ENCODE measurements at places on chromosomes 3 and 15.
A peak's percentile ranks its signal among the peaks of the same experiment; 100 is the strongest.

GRCh38 chr3:14691239-14691638 lies 16.3 kb downstream of the C3orf20 start:
- no peak for DNase-seq

DNA sequence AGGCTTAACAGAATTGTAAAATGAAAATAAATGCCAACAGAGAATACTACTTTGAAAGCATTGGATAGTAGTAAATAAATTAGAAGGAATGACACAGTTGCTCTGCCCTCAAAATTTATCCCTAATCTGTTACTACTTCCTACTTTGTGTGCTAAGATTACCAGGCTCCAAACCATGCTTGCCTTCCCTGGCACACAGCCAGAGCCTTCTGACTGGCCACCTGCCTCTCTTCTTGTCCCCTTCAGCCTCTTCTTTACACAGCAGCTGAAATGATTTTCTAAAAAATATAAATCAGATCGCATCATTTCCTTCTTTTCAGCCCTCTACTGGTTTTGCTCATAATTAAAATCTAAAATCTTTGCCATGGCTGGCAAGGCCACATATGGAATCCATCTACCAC lies 334.1 kb downstream of the FHIT start:
- no peak for DNase-seq

DNA sequence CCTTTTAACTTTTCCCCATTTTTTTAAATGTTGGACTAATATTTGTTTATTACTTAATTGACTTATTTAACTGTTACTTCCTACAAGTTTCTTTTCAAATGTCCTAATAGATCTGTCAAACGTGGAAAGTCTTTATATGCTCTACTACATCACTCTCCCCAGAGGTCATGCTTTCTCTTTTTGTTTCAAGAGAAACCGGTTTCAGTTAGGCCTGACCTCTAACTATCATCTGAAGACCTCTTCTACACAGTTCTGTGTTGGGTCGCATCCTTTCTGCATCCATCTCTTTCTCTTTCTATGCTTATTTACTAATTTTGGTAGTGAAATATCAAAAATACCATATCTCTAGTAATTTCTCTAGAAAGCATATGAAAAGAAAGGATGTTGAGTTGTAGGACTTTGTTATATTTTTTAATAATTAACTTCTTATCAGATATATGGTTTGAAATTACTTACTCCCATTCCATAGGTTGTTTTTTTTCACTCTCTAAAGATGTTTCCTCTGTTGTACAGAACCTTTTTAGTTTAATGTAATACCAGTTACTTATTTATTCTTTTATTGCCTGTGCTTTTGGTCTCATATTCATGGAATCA lies 781.2 kb upstream of the ARPP21 start:
- no peak for DNase-seq

DNA sequence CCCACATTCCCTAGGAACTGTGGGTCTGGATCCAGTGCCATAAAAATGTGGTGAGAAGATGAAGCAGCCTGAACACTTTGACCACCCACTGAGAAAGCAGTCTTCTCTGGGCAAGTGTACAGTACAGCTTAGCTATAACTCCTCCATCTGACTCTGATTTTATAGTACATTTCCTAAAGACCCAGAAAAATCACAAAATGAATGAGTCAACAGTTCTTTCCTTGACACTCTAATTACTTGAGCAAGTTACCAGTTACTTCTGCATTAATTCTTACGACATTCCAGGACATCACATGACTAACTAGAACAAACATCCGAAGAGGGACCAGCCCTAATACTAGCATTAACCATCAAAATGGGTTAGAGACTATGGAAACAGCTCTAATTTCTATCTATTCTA lies 148.1 kb upstream of the PEX5L start:
- no peak for DNase-seq

DNA sequence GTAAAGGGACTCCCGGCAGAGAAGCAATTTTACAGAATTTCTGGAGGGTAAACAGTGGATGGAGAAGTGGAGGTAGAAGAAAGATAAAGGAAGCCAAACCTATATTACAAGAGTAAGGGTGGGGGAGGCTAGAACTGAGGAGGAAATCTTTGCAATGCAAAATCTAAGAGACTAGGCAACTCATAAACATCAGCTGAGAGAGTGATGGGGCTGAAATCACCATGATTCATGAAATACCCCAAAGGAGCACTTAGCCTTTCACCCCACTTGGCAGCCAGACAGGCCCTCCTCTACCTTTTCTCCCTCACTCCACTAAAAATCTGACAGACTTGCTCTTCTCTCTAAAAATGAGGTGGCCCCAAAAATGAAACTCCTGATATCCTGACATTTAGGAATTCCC lies 19.5 kb upstream of the ZBTB38 start:
- no peak for DNase-seq

- DNase-seq = peak; percentile 59
Measured at GRCh38 chr3:18868911-18869689, 279.2 kb upstream of the KCNH8 start.

DNA sequence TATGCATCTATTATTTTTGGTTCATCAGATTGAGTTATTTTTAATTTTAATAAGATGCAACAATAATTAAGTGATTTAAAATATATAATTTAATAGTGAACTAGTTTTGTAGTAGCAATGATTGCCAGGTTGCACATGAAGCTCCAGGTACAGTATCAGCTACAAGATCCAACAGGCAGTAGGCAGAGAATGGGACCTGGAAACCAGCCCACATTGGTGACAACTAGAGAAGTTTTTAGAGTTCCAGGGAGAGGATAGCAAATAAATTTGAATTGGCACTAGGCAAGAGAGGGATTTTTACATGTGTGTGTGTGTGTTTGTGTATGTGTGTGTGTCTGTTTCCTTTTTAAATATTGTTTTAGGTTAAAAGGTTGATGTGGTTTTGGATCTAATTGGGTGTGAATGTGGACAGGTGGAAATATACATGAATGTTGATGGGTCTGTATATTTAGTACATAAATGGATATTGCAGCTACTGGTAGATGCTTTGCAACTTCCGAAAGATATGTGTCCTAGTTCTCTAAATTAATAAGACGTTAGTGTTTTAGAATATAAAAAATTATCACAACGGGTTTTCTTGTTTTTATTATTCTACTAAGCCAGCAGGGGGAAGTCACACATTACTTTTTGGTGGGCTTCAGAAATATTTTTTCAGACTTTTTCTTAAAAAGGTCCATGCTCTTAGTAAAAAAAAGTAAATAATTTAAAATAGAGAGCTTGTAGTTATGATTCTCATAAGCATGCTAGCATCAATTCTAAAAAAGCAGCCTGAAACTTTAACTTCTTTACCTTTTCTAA lies 110.1 kb upstream of the GBE1 start:
- DNase-seq = no peak

- DNase-seq = no peak
Measured at GRCh38 chr15:83654379-83655236, 685 bp downstream of the ADAMTSL3 start.

- DNase-seq = no peak
Measured at GRCh38 chr3:122890077-122890719, 95.3 kb downstream of the SLC49A4 start.

DNA sequence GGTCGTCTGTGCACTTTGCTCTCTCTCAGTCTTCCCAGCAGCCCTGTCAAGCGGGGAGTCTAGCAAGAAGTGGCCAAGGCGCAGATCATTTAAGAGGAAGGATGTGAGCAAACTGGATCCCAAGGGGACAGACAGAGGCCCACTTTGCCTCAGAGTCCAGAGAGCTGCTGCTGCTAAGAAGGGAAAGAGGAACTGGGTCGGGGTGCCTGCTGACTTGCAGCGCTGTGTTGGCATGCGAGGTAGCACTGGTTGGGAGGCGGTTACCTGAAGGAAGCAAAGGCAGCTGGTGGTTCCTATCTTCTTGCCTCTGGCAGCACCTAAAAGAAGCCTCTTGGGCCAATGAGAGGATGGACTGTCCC lies 28.1 kb downstream of the SMAD3 start:
- DNase-seq = no peak

DNA sequence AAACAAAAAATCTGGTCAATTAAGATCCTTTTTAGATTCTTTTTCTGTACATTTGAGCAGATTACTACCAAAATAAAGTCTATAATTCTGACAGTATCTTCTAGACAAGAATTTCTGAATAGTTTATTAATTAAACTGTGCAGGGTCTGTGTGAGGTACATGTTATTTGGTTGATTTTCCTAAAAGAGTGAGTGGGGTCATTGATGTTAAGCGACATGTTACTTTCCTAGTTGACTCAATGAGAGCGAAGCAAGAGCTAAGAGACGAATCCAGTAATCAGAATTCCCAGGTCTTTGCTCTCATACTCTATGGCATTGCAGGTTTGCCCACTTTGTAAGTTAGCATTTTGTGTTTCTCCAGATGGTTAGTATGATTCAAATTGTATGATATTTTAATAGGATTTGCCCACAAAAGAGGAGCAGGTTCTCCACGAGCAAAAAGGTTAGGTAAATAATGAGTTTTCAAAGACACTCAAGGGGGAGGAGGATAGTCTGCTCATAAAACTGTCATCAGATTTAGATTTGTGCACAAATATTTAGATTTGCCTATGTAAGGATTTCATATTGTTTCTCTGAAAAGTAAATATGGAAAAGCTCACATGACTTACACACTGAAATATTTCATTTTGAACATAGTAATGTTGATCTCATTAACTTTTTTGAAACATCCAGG lies 217.2 kb upstream of the CGNL1 start:
- no peak for DNase-seq

- DNase-seq = no peak
Measured at GRCh38 chr3:50210510-50211367, 5.7 kb downstream of the SLC38A3 start.

- no peak for DNase-seq
Measured at GRCh38 chr3:49629866-49630265, 44.3 kb upstream of the APEH start.

Data from activated CD8-positive, alpha-beta memory T cell treated with anti-CD3 and anti-CD28 coated beads, Interleukin-2, amount 50 U/mL, for 48 hours (primary cell).